Amniotic stem cell (primary cell): ENCODE measurements at places on chromosomes 6 and 20.

GRCh38 chr6:73460056-73460455, 1.5 kb upstream of the MTO1 start:
- DNase-seq = no peak

DNA sequence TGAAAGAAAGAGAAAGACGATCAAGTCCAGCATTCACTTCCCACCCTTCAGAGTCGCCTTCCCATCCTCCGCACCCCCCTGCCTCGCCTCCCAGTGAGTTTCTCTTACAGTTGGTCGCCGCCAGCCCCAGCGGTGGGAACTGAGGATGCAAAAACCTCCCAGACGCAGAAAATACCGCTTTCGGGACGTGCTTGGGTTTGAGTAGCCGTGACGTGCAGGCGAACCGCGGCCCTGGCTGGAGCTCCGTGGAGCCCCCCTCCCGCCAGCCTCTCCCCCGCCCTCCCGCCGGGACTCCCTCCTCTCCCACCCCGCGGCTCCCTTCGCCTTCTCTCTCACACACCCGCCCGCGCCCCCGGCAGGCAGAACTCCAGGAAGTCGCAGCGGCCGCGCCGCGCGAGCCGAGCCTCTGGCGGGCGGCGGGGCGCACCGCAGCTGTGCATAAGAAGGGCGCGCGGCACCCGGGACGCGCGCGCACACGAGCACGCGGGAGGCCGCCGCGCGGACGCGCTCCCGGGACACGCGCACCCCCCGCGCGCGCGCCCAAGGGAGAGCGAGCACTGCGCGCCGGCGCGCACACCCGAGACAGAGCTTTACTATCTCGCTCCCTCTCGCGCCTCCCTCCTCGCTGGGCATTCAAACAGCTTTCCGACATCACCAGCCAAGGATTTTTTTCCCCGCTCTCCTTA, at the start of gene ADGRB3:
ADGRB3 (plus strand) TSS at position 557 of the 686 bp plus-strand sequence. CDS start 3,394 bp downstream, outside the sequence.
- no peak for DNase-seq

GRCh38 chr20:63227260-63227659, 8.4 kb upstream of the BIRC7 start:
- DNase-seq = no peak

- DNase-seq = peak; percentile 61
Measured at GRCh38 chr6:25556516-25556915, 95.5 kb upstream of the SCGN start.

- peak; percentile 18 for DNase-seq
Measured at GRCh38 chr6:96899019-96899418, 1.3 kb upstream of the NDUFAF4 start.

DNA sequence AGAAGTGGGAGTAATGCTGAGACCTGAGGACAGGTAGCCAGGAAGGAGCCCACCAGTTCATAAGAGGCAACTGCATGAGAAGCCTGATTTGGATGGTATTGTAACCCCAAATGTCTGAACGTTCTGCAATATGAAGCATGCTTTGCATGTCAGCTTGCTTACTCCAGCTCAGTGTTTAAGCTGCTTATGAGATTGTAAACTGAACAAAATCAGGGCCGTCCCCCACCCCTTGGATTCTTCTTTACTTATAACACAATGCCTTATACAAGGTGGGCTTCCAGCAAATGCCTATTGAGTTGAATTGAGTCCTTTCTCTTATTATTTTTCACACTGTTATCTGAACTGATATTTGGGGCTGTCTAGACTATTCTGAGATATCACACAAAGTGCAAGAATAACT, 761.3 kb downstream of the KIF16B start:
- no peak for DNase-seq

- DNase-seq = no peak
Measured at GRCh38 chr6:37762806-37763205, 56.7 kb upstream of the ZFAND3 start.

DNA sequence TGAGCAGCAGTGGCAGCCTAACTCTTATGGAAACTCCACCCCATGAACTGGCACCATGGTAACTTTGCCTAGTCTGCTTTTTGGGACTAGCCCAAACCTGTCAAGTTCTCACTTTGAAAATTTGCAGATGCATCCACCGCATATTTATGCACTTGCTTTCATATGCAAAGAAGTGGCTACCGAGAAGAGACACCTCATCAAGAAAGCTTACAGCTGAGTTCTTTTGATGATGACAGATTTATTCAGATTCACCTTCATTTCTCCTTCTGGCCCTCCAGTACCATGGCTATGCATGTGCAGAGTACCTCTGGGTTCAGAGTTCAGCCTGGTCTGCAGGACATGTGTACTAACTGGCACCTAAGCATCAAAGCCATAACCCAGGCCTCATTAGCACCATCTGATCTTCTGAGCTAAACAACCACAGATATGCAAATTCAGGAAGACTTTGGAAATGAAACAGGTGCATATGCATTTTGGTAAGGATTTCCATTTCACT, 154.3 kb upstream of the TENT5A start:
- DNase-seq = no peak

DNA sequence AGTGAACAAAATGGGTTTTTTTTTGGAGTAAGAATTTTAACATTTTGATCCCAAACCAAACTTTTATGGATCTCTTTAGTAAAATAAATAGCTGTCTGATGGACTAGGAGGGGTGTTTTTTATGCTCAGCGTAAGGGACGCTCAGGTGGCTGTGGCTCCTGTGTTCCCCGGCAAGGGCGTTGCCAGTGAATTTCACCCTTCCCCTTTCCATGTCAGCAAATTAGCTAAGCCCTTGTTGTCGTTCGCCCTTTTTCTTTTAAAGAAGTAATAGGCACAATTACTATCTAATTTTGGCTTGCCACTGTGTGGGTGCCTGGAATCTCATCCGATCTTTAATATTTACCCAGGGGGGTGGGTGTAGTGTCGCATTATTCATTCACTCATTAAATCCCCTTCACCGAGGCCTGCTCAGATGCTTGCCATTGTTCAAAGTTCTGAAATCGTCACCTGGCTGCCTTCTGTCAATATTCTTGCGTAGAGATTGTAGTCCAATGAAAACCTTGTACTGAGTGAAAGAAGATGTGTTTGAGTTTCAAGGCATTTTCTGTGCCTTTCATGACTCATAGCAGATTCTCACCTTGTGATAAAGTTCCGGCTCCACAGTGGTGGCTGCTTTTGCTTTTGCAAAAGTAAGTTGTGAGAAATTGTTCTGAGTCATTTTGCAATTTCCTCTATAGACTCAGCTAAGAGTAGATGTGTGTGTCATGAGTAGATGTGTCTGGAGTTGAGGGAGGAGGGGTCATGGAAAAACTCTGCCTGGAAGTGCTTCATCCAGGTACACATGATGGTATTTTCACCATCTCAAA, 40.0 kb upstream of the CLDN20 start:
- DNase-seq = no peak

DNA sequence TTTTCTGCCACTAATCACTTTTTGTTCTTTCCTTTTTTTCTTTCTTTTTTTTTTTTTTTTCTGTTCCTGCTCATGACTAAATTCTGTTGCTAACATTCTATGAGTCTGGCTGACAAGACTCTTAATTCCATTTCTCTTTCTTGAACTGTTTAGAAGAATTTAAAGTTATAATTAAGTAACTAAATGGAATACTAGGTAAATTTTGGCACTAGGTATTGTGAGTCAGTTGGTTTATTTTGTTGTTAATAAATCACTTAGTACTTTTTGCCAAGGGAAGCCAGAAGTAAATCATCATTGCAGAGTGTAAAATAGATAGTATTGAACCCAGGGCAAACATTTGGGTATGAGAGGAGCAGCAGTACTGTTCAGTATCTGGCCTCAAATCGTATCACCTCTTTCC, 42.0 kb upstream of the PRDM1 start:
- no peak for DNase-seq

- no peak for DNase-seq
Measured at GRCh38 chr6:119467488-119468081, 118.0 kb upstream of the MAN1A1 start.

DNA sequence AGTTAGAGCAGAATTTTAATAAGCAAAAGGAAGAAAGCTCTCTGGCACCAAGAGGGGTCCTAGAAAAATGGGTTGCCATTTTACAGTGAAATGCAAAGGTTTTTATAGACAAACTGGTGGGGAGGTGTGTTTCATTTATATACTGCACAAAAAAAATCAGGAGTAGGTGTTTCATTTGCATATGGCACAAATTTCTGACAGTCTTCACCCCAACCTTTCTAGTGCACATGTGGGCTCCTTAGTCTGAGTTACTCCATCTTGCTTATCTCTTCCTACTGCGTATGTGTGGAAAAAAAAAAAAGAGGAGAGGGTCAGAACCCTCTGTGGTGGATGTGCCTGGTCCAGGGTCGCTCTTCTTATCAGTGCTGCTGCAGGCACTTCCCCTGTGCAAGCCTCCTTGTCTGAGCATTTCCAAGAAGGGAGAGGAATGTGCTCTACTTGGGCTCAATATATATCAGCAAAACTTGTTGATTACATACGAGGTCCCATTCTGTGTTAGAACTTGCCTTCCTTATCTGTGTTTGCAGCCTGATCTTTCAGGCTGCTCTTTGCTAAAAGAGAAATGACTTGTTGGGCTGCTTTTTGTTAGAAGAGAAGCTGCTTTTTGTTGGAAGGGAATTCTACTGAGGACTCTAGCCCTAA, 59.0 kb upstream of the MRAP2 start:
- no peak for DNase-seq

DNA sequence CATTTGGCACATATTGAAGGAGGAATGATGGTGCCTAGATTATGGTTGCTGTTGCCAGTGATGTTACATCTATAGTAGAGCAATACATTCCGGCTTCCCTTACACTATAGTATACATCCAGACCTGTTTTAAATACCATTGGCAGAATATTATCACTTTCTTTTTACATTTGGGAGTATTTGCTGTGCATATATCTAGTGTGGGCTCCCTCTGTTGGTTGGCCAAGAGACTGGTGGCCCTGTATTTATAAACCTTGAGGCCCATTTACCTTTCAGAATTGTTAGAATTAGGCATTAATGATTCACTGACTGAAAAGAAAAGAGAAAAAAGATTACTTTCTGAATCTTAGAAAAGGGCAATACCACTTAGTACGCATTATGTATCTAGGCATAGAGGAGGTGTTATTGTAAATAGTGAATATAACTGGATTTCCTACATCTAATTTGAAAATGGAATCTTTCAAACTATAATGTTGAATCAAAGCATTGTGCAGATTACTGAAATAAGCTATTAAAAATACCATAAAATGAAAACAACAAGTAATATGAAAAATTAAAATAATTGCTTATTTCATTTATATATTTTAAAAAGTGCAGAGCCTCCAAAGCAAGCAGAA, 628.8 kb upstream of the MAN1A1 start:
- peak; percentile 5 for DNase-seq

- no peak for DNase-seq
Measured at GRCh38 chr20:62938105-62938888, at the start of gene GID8. GID8 (plus strand) TSS chr20:62938147; CDS start chr20:62941503, 3,356 bp downstream.

DNA sequence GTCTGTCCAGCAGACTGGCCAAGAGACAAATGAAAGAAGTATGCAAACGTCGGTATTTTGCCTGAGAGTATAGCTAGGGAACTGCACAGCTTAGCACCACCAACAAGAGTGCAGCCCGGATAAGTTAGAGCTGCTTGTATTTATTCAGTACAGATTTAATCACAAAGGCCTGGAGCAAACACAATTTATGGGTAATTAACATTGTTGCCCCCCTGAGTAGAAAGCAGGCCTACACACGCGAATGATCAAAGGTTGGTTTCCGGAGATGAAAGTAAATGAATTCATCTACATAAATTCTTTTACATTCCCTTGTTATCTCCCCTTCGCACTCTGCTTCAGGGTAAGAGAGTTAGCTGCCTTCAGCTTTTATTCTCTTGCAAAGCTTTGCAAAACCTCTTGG, 24.7 kb upstream of the CRISP1 start:
- no peak for DNase-seq

DNA sequence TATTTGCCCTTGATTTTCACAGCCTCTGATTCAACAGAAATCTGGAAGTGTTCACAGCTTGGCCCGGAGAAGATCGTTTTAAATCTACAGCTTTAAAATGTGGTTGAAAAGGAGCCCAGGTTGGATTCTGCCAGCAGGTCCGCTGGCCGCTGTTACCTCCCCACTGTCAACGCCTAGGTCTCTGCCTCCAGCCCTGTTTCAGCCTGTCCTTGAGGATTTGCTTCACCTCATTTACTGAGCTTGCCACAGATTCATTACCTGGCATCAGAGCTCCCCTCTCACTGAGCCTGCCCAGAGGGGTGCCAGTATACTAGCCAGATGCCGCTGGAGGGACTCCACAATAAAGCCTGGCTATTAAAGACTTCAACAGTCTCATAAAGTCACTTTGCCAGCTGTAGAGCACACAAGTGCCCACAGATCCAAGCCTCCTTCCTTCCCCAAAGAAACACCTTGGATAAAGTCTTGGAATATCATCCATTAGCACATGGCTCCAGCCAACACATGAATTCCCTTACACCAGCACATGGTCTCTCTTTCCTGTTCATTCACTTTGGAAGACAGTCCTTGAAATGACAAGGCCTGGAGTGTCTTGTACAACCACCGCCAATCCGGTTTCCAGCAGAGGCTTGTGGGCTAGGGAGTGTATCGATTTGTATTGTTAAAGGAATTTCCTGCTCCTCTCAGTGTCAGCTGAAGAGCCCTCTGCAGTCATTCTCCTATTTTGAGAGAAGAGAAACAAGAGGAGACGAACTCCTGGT, 9.5 kb upstream of the NR2E1 start:
- no peak for DNase-seq
